Activated CD4-positive, alpha-beta memory T cell treated with anti-CD3 and anti-CD28 coated beads for 36 hours (primary cell): ENCODE measurements at places on chromosomes 7 and 10. TPM values are rescaled to one million over a fixed set of nuclear protein-coding genes. Genes with fewer than 3 reads are reported as not detected.
A peak's percentile ranks its signal among the peaks of the same experiment; 100 is the strongest.

DNA sequence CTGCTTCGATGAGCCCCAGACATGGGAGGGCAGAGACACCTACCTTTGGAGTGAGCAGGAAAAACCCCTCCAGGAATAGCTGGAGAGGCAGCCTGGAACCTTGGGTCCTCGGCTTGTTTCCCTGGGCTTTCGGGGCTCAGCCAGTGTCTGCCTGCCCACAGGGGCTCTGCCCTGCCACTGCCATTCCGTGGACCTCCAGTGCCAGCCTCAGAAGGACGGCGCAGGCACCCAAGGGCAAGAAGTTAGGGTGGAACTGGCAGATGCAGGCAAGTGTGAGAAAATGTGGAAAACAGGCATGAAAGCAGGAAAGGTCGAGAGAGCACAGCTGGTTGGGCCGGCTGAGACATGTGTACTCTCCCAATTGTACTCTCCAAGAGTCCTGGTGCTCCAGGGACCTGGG lies 281.5 kb downstream of the GRID1 start:
- no peak overlapping the region for H3K4me3 ChIP-seq
- H3K4me1 ChIP-seq, result no peaks in the 10 kb centered on the region
- DNase-seq, result no peak
- no peaks in the 10 kb centered on the region for H3K36me3 ChIP-seq
- H3K27me3 ChIP-seq, result peaks cover 30% of the 10 kb centered on the region
- H3K27ac ChIP-seq, result no peak overlapping the region

DNA sequence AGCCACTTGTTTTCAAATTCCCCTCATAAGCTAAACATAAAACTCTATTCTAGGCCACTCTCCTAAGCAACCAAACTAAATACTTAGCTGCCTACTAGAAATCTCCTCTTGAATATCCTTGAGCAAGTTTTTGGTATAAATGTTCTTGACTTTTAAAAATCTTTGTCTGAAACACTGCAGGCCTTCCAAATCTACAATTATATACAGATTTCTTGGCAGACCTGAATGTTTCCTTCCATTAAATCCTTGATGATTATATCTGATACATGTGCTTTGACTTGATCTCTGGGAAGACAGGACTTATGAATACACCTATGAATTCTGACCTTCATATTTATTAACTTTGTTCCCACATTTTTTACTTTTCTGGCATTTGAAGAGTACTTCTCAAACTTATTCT lies 314.5 kb downstream of the CACNA2D1 start:
- H3K36me3 ChIP-seq, result no peaks in the 10 kb centered on the region
- DNase-seq, result no peak
- no peak overlapping the region for H3K4me3 ChIP-seq
- no peak overlapping the region for H3K27ac ChIP-seq

DNA sequence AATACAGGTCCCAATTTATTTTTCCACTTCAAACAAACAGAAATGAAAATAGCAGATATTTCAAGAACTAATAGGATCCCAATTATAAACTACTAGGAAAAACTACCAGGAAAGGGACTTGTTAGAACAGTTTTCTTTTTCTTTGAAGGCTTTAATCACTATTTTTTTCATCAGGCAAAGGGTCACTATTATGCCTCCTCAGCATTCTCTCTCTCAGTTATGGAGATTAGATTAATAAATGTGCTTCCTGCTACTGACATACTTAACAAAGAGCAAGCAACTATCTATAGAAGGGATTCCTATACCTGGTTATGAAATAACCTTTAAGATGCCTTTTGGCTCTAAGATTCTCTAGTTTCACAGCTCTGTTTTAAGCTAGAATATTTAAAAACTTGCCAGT lies 71.0 kb upstream of the OGDHL start:
- DNase-seq, result no peak
- H3K27ac ChIP-seq, result no peak overlapping the region
- peaks cover 24% of the 10 kb centered on the region for H3K36me3 ChIP-seq
- no peaks in the 10 kb centered on the region for H3K27me3 ChIP-seq

The PSMA2 gene
- 196 TPM for total RNA-seq

The MYH16 gene
- total RNA-seq, result not detected

The TCAF2 gene
- 33.9 TPM for total RNA-seq

- H3K27ac ChIP-seq, result no peak overlapping the region
- DNase-seq, result no peak
- no peaks in the 10 kb centered on the region for H3K4me1 ChIP-seq
- no peaks in the 10 kb centered on the region for H3K36me3 ChIP-seq
Measured at GRCh38 chr7:158530800-158531609, 56.6 kb downstream of the PTPRN2 start.

- H3K36me3 ChIP-seq, result peaks cover 5% of the 10 kb centered on the region
- H3K4me3 ChIP-seq, result no peak overlapping the region
- peaks cover 49% of the 10 kb centered on the region for H3K27me3 ChIP-seq
- H3K27ac ChIP-seq, result no peak overlapping the region
- H3K4me1 ChIP-seq, result no peaks in the 10 kb centered on the region
Measured at GRCh38 chr7:8314566-8314965, 52.6 kb upstream of the ICA1 start.

The PLEKHS1 gene
- total RNA-seq, result not detected

DNA sequence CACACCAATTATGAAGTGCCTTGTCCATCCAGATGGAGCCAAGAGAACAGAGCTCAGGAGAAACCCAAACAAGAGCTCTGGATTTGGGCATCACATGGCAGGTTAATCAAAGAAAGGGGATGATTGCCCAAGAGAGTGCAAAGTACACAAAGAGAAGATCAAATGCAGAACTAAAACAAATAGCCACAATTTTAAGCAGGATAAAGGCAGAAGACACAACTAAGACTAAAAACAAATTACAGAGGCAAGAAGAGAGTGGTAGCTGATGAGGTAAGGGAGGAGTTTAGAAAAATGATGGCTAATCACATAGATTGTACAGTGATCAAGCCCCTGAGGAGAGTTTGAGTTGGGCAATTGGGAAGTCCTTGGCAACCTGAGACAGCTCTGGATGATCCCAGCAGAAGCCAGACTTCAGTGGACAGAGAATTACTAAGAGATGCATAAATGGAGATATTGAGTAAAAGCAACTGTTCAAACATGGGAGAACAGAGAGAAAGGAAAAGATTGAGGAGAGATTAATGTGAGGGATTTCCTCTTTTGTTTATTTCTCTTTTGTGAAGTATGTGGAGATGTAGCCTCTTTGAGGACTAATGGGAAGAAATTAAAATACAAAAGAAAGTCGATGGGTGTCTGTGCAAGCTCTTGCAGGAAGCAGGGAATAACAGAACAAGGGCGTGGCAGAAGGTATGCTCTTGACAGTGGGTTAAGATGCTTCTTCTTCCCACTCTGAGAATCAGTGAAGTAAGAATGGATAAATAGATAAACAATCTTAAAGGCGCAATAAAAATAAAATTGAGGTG lies 101.9 kb downstream of the LRRN3 start:
- H3K27ac ChIP-seq, result no peak overlapping the region
- H3K27me3 ChIP-seq, result no peaks in the 10 kb centered on the region
- peaks cover 1% of the 10 kb centered on the region for H3K4me1 ChIP-seq
- no peak for DNase-seq
- H3K4me3 ChIP-seq, result no peak overlapping the region

GRCh38 chr7:66748791-66749190 lies 8.3 kb downstream of the RABGEF1 start:
- H3K27me3 ChIP-seq, result no peaks in the 10 kb centered on the region
- peaks cover 38% of the 10 kb centered on the region for H3K4me1 ChIP-seq
- no peaks in the 10 kb centered on the region for H3K36me3 ChIP-seq
- DNase-seq, result no peak

The C10orf143 gene
- 3.0 TPM for total RNA-seq

GRCh38 chr10:5628451-5629302 lies 37.7 kb downstream of the ASB13 start:
- no peaks in the 10 kb centered on the region for H3K36me3 ChIP-seq
- H3K4me3 ChIP-seq, result peak overlapping the region; percentile 34
- peak overlapping the region; percentile 69 for H3K27ac ChIP-seq
- DNase-seq, result peak; percentile 59

The GRID2IP gene
- 0.19 TPM for total RNA-seq

DNA sequence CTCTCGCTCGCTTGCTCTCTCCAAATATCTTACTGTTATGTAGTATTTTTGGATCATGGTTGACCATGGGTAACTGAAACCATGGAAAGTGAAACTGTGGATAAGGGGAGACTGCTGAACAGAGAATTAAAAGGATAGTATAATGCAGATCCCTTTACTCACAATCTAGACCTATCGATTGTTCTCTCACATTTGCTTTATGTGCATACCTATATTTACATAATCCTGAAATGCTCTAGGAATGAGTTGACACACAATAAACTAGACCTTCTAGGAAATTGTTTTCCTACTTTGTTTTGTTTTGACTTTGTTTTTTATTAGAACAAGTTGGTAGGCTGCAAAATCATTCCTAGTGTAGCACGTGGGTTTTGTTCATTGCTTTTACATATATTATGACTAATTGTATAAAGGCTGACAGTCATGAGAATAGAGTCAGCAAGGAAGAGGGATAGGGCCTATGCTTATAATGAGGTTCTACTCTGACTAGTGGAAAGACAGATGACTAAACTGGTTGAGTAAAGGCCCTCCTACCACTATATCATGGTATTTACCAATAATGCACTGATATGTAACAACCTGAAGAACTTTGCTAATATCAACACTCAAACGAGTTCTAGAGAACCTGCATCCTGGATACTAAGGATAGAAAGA lies 175.3 kb upstream of the TARP start:
- no peaks in the 10 kb centered on the region for H3K36me3 ChIP-seq
- H3K27ac ChIP-seq, result no peak overlapping the region
- H3K4me3 ChIP-seq, result no peak overlapping the region

The CNPY1 gene
- not detected for total RNA-seq

DNA sequence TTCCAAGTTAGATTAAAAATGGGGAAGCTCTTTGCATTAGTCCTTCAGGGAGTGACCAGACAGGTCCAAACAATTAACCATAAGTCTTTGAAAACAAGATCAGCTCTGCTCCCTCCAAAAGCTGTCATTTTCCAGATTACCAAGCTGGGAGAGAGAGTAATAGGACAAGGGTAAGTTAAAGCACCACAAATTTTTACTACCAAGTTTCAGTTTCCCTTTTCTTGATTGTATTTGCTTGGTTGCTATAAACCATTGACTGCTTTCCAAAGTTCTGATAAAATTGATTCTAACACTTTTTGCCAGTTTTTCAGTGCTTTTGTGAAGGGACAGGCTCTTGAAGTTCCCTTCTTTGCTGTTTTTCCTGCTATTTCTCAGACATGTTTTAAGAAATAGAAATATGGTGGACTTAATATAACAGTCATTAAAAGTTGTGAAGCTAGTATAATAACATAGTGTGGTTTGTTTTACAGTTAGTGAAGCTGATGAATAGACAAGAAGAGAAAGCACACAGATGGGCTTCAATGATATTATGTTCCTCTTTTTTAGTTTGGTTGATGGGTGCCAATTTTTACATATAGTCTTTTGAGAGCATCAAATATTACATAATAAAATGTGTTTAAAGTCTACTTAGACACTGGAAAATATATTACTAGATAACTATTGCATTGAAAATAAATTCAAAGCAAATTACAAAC lies 40.0 kb upstream of the ZNF365 start:
- H3K4me3 ChIP-seq, result no peak overlapping the region
- no peaks in the 10 kb centered on the region for H3K36me3 ChIP-seq
- no peaks in the 10 kb centered on the region for H3K27me3 ChIP-seq
- H3K27ac ChIP-seq, result no peak overlapping the region
